Upper lobe of right lung (tissue), 1 donor: ENCODE measurements at places on chromosomes 1 and 21.
A peak's percentile ranks its signal among the peaks of the same experiment; 100 is the strongest.

- no peak for DNase-seq
Observed at GRCh38 chr1:230235876-230236275, 168.8 kb downstream of the GALNT2 start.

DNA sequence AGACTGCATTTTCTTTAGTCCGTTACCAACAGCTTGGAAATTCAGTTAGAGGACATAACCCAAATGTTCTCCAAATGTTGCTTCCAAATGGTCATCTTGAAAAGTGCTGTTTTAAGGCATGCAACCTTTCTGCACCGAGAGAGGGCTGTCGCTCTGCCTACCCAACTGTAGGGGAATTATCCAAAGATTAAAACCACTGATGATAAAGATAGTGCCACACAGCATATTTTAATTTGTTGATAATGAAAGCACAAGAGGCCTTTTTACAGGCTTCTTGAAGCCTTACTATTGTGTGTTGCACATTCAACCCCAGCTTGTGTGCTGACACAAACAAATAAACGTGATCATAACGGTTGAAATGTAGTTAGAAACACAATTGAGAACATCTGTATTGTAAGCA, 121.5 kb downstream of the LMO4 start:
- DNase-seq = no peak

DNA sequence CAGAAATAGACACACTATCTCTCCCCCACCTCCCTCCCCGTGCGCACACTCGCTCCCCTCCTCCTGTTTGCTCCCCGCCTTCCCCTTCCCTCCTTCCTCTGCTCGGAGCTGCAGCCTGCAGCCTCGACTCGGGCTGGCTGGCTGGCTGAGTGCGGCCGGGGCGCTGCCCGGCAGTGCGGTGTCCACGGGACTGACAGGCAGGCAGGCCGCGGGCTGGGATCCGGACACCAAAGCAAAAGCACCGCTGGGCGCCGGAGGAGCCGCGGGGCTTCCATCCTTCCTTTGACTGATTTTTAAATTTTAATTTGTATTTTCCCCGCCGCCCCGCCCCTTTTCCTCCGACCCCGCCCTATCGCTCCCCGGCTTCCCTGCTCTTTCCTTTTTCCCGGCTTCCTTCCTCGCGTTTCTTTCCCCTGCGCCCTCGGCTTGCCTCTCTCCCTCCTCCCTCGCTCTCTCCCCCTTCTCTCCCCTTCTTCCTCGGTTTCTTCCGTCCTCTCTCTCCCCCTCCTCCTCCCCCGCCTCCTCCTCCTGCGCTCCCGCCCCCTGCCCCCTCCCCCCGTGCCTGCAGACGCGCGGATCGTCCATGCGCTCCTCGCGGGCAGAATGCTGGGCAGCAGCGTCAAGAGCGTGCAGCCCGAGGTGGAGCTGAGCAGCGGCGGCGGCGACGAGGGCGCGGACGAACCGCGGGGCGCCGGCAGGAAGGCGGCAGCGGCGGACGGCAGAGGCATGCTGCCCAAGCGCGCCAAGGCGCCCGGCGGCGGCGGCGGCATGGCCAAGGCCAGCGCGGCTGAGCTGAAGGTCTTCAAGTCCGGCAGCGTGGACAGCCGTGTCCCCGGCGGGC, 109.4 kb downstream of the NAV1 start:
- DNase-seq = peak; percentile 67

DNA sequence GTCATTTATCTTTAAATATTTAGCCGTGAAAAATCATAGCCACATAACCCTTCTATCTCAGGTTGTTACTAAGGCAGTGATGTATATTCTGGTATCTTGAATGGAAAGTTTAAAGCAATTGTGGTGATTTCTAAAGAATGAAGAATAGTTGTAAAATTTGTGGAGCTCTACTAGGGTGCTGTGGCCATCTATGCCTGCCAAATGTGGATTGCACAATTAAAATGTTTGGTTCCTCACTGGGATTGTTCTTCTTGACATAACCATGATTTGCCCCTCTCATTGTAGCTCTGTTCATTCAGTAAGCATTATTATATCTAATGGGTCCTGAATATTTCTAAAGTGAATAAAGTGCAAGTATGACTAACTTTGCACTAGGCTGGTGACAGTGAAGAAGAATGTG, 50.1 kb downstream of the AK4 start:
- no peak for DNase-seq

- DNase-seq = no peak
Observed at GRCh38 chr1:162416909-162417308, 5.0 kb upstream of the SH2D1B start.

DNA sequence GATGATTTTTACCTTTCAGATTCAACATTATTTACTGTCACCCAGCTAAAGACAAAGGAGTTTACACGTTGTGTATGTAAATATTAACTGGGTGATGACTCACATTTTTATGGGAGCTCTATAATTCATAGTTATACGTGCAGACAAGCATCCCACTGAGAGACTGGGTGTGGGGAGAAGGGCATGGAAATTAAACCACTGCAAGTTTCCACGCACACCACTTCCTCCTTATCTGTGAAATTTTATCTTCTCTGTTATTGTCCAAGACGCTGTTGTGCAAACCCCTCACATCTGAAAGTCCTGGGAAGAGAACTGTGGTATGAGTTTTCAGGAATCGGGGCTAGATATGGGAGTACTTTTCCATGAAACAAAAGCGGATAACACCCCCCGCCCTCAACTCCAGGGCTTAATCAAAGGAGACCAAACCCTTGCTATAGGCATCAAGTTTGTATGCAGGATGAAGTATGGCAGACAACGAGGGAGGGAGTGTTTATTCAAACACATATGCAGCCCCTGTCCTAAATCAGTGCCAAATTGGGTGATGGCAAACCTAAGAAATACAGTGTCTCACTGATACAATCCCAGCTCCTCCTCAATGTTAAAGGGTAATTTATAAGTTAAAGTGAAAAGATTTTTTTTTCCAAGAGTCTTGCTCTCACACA, 23.3 kb upstream of the DPT start:
- no peak for DNase-seq

- no peak for DNase-seq
Observed at GRCh38 chr1:55310505-55310971, 95.4 kb upstream of the USP24 start.

DNA sequence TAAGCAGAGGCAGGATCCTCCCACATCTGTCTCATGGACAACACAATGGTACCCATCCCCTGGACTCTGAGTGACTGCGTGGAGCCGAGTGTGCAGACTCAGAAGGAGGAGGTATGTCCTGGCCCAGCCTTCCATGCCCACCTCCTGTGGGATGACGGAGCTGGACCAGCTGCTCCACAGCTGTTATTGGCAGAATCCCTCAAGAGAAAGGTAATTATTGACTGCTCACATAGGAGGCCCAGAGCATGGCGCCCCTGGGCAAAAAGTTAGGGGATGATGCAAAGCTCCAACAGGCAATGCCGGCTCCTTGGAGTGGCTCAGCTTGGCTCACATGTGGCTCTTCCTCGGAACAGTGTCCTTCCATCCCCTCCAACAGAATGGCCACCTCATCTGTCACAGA, 12.2 kb upstream of the ACTRT2 start:
- DNase-seq = no peak

GRCh38 chr1:207006083-207006482, 26.5 kb downstream of the C1orf116 start:
- DNase-seq = no peak

- no peak for DNase-seq
Observed at GRCh38 chr1:190084552-190084951, 393.1 kb downstream of the BRINP3 start.

GRCh38 chr1:210568631-210569030, 239.9 kb downstream of the HHAT start:
- DNase-seq = no peak

- no peak for DNase-seq
Observed at GRCh38 chr1:180842491-180843275, 70.0 kb upstream of the KIAA1614 start.

GRCh38 chr1:13892671-13893325, 192.8 kb downstream of the PRDM2 start:
- no peak for DNase-seq

DNA sequence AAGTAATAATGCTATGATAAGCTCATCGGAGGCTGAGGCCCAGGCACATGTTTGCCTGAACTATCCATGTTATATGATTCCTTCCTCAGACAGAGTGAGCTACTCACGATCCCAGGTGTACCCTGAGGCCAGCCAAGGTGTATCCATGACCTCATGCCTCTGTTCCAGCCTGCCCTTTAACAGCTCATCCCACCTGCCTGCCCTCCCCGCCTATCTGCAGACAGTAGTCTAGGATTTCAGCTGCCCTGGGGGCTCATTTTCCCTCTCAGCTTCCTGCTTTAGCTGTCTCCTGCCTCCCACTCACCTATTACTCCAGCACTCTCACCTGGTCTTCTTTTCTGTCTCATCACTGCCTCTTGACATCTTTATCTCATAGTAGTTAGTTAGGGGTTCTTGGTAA, 1.9 kb upstream of the IL24 start:
- no peak for DNase-seq

DNA sequence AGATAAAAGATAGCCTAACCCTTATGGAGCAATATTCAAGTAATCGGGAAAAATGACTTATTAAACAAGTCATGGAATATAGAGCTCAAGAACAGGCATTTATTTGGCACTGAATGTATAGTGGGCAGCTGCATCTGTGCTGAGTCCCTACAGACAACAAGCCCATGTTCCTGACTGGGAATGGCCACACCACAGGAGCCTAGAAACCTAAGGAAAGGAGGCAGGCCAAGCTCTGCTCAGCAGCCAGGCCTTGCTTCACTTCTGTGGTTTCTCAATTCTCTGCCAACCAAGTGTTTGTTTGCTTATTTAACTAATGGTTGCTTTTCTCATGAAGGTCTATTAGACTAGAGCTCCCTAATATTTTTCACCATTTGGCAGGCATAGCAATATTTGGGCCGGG, 21.5 kb downstream of the AK2 start:
- DNase-seq = no peak

DNA sequence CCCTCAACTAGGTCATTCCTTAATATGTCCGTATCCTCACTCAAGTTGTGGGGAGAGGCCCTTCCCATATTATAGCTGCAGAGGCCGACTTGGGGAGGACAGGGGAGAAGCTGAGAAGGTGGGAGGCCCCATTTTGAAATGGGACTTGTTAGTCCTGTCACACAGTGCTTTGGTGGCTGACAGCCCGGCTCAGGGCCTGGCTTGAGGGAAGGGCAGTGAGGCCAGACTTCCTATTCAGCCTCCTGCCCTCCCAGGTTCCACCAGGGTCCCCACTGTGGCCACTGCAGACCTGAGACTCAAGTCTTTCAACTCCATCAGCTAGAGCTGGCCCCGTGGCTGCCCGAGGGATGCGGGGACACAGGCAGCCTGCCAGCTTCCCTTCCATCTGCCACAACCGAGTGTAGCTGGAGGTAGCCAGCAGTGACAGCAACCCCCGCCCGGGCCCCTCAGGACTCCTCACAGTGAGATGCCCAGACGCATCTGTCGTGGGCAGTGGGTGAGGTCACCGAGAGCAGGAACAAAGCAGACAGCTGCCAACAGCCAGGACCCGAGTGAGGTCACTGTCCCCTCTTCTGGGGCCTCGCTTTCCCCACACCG, 36.9 kb downstream of the SIM2 start:
- DNase-seq = no peak

DNA sequence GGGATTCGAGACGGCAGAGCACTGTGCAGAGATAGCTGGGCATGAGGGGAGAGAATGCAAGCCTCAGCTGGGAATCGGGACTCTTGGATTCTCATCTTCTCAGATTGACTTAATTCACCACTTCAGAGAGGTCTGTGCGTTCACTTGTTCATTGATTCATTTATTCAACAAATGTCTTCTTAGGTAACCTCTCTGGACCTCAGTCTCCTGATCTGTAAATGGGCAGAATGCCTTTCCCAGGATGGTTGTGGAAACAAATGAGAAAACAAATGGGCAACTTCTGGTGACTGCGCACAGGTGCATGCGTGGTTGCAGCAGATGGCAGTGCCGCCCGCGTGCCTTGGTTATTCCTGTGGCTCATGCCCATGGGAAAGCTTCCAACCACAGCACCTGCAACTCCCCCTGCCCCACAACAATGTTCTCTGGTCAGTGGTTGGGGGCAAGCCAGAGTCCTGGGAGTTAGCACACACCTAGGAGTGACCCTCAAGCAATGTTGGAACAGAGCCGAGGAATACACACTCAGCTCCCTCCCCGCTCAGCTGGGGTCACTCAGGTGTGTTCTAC, 110.1 kb upstream of the RUNX3 start:
- no peak for DNase-seq

GRCh38 chr1:150566589-150567340, 12.6 kb downstream of the MCL1 start:
- peak; percentile 40 for DNase-seq

- no peak for DNase-seq
Observed at GRCh38 chr1:55774446-55774845, 559.3 kb upstream of the USP24 start.

DNA sequence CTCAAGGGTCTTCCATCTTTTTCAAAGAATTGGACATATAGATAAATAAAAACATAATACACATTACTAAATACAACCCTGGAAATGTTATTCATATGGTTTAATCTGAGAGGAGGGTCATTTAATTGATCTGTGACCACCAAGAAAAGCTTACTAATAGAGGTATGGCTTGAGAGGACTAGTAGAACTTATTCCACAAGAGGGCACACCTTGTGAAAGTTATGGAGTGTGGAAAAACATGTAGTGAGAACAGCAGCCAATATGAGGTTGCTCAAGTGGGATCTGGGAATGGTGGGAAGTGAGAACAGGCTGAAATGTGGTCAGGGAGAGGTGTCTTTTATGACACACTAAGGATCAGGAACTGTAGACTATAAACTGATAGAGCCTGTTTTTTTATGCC, 973.5 kb upstream of the B3GALT2 start:
- no peak for DNase-seq

- DNase-seq = no peak
Observed at GRCh38 chr1:116506132-116507004, 64.5 kb downstream of the CD58 start.

- no peak for DNase-seq
Observed at GRCh38 chr1:91742848-91743292, 143.1 kb downstream of the TGFBR3 start.

GRCh38 chr1:207363871-207364270, 42.4 kb downstream of the CD55 start:
- DNase-seq = no peak

DNA sequence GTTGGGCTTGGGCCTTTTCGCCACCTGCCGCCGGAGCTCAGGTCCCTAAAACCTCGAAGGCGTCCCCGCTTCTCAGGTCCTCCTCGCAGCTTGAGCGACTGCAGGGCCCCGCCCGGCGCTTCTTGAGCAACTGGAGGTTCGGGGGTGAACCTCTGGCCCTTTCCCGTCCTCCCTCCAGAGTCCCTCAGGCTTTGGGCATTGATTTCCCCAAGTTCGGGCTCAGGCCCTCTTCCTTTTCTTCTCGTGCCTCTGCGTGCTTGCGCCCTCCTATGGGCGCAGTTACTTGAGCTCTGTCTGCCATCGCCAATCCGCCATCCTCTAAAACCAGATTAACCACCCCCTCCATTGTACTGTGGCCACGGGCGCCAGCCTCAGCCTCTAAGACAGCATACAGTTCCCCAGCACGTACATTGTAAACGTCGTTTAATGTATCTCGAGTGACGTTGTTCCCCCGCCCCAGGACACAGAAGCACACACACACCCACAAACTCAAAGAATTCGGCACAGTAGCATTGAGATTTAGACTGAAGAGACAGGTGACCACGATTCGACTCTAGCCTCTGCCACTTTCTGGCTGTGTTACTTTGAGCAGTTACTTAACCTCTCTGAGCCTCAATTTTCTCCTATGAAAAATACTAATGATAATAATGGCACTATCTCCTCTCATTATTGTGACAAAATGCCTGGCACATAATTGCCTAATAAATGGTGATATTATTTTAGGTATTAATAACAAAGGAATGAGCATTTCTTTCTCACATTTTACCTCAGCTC, 22.6 kb downstream of the BTG2 start:
- DNase-seq = no peak

GRCh38 chr1:15936025-15936424, 39.9 kb downstream of the ZBTB17 start:
- DNase-seq = peak; percentile 40
